Activated T-cell treated with anti-CD3 and anti-CD28 coated beads, Interleukin-2, amount 50 U/mL, for 72 hours (primary cell): ENCODE measurements at places on chromosomes 13 and 19.

DNA sequence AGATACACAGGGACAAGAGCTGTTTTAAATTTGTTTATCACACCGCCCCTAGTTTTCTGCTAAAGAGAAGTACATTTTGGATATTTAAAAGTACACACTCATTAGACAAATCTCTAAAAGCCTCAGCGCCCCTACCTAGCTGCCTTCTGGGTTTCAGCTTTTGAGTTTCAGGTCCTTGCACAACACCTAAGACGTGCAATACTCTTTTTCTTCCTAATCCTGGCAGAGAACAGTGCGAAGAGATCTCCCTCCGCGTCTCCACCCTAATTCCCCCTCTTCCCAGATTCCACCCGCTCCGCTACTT, 421 bp upstream of the KLF5 start:
- no peak for DNase-seq

GRCh38 chr13:50006426-50007135, 8.7 kb upstream of the KCNRG start:
- no peak for DNase-seq

- DNase-seq, result no peak
Measured at GRCh38 chr13:38265132-38265497, 84.5 kb upstream of the UFM1 start.

DNA sequence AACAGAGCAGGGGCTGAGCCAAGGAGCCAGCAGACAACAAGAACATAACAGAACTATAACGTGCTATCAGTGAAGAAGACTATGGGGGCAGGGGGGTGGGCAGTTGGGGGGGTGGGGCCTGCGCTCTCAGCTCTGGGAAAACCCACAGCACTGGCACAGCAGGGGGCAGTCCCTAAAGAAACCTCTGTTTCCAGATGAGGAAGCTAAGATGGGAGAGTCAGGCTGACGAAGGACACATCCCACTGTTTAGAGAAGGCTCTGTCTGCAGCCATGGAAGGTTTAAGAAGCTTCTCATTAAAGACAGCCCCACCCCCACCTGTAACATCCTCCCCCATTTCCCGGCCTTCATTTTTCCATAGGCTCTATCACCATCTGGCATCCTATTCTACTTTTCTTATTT, 7.1 kb upstream of the DOCK9 start:
- DNase-seq, result no peak

DNA sequence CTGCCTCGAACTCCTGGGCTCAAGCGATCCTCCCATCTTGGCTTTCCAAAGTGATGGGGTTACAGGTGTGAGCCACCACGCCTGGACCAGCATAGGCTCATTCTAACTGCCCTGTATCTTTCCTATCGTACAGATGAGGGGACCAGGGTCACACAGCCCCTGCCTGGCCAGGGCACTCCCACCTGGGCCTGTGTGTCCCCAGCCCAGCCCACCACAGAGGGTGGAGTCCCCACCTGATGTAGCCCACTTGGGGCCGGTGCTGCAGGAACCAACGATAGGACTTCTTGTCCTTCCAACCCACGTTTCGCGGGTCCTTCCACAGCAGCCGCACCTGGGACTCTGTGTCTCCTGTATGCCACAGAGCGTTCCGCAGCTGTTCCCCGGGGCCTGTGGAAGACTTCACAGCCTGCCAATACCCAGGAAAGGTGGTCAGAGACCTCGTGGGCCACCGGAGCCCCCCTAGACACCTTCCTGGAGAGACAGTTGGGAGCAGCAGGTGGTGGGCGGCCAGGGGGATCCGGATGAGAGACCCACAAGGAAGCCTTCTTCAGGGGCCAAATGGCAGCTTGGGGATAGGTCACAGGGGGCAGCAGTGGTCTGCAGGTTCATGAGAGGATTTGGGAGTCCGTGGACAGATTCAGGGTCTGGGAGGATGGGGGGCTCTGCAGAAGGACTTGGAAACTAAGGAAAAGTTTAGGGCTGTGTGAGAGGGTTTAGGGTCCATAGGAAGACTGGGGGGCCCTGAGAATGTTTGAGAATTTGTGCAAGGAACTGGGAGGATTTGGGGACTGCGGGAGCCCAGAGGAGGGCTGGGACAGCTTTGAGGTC, 6.9 kb downstream of the COMP start:
- no peak for DNase-seq

- DNase-seq, result no peak
Measured at GRCh38 chr13:61144301-61144700, 271.3 kb downstream of the PCDH20 start.

DNA sequence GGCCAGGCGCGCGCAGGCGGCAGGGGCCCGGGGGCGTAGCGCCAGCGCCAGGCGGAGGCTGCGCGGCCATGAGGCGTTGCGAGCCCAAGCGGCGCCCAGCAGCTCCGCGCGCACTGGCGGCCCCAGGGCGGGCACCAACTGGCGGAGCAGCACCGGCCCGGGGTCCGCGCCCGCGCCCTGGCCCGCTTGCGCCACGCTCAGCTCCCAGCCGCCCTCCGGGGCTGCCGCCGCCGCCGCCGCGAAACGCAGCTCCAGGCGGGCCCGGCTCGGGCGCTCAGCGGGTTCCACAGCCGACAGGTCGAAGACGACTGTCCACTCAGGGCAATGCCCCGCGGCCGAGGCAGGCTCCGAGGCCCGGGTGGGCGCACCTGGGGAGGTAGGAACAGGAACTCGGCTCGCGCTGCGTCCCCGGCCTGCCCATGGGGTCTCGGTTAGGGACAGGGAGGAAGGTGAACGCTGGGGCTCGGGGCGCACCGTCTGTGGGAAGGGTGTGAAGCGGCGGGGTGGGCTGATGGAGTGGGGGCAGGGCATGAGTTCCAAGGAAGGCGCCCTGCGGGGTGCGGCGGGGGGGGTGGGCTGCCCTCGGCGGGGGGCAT, 26.8 kb downstream of the CERS1 start:
- DNase-seq, result no peak

- no peak for DNase-seq
Measured at GRCh38 chr13:113202912-113203311, 5.6 kb downstream of the PCID2 start.

- DNase-seq, result no peak
Measured at GRCh38 chr19:35224681-35225571, 3.6 kb downstream of the FAM187B start.

DNA sequence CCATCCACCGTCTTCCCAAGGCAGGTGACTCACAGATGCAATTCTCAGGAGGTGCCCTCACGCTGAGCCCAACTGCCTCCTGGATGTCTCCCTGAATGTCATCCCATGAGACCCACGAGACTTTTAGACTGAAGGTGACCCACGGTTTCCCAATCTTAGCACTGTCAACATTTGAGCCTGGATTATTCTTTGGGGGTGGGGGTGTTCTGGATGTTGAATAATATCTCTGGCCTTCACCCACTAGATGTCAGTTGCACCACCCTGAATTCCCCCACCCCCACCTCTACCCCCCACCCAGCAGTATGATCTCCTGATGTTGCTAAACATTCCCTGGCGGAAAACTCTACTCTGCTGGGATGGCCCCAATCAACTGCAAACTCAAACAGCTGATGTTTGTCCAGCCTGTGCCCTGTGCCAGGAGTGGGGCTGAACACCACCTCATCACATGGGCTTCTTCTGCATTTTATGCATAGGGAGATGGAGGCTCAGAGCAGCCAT, 2.2 kb upstream of the CYP4F22 start:
- no peak for DNase-seq

GRCh38 chr19:46903458-46903857, 42.7 kb downstream of the ARHGAP35 start:
- DNase-seq, result no peak
